ENCODE measurements at places on chromosomes 2 and 18.

DNA sequence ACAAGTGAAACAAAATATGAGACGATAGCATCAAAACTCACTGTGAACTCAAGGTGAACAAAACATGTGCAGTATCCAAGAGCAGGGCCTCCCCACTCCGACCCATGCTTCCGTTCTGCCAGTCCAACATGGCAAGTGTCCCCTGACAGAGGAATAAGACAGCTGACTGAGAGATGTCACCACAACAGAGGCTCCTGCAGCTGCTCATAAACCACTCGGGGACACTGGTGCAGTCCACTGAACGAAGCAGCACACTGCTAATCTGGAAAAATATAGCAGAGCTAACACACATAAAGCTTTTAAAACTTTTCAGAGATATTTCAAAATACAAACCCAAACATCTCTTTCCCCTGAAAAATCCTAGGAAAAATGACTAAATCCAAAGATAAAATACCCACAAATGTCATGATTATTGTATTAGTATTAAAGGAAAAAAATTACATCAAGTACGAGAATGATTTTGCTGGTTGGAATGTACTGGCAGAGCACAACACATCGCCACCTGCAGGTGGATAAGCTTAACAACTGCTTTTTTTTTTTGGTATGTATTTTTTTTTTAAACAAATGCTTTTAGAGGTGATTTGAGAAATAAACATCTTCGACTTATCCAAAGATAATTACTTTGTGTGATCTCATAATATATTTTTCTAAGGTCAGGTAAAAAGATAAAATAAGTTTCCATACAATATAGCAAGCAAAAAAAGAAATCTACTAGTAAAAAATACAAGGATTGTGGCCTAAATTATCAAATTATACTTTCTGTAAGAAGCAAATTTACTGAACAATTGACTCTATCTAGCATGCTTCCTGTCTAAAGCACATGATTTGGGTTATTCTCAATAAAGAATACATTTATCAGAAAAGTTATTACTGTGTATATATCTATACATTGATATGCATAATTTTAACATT, 18.6 kb downstream of the THADA start:
- DNase-seq = no peak

DNA sequence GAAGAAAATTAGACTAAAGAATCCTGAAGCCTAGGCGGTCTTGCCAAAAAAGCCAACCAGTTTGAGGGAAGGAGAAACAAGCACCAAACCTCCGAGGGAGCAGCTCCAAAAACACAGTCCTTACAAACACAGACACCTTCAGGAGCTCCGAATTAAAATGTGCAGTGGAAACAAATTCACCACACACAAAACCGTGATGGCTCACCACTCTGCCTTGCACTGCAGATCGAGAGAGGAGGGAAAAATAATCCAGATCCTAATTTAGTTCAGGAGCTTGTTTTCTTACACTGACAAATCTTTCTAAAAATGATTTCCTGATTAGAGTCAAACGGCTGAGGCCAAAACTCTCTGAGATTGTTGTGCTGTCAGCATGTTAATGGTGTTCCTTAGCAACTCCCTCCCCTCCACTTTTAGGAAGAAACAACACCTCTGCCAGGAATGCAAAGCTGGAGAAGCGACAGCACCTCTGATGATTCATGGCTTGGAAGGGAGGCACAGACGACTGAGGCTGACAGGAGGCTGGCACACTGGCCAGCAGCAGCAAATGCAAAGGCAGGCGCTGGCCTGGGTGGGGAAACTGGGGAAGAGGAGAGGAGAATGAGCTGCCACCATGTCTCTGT, 249.4 kb upstream of the KLHL29 start:
- DNase-seq = no peak

DNA sequence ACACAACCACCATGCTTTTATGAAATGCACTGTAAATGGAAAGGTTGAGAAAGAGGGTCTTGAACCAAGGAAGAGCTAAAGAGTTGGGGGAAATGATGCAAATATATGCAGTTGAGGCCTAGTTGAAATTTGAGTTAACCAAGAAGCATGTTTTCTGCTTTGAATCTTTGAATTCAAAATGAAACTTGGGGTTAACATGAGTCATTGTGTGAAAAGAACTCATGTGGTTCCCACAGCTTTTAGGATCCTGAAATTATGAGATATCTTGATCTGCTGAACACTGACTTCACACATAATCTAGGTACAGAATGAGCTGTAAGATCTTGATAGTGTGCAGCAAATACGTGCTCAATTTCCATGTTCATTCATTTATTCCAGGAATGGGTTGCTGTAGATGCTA, 422.9 kb upstream of the TRIB2 start:
- DNase-seq = no peak

GRCh38 chr2:183163821-183164649, 39.8 kb downstream of the NUP35 start:
- no peak for DNase-seq

DNA sequence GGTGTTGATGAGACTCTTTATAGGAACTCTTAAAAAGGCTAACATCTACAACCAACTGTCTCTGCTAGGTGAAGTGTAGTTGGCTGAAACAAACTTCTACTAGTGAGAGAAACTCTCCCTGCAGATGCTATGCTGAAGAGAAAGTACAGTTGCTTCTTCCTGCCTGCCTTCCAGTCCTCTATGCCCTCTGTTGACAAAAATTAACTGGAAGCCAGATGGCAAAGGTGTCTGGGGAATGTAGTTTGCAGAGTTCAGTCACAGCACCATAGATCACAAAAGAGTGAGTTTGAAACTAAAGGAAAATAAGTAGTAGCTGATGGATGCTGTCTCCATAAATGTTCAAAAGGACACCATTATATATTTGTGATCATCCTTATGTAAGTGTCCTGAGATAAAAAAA, 958.8 kb upstream of the NRXN1 start:
- DNase-seq = no peak

GRCh38 chr2:36513661-36514060, 84.3 kb downstream of the FEZ2 start:
- DNase-seq = no peak

- DNase-seq = no peak
These were observed 19.0 kb upstream of the NPAS2 start for GRCh38 chr2:100800915-100801314.

DNA sequence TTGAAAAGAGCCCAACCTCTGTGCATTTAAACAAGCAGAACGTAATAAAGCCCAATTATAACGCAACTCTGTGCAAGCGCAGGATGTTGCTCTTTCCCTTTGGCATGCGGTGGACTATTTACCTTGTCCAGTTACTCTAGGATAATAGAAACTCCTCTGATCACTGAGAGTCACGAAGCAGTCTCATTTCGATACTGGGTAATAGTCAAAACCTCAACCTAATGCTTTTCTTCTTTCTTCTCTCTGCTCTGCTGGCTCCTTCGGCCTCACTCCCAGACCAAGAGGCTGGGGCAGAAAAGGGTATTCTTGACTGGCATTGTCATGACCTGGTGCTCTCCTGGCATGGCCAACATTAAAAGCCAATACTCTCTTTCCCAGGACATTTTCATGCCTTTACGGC, 89.7 kb upstream of the GCFC2 start:
- DNase-seq = no peak

GRCh38 chr2:161122772-161123530, 37.3 kb upstream of the TANK start:
- DNase-seq = no peak

DNA sequence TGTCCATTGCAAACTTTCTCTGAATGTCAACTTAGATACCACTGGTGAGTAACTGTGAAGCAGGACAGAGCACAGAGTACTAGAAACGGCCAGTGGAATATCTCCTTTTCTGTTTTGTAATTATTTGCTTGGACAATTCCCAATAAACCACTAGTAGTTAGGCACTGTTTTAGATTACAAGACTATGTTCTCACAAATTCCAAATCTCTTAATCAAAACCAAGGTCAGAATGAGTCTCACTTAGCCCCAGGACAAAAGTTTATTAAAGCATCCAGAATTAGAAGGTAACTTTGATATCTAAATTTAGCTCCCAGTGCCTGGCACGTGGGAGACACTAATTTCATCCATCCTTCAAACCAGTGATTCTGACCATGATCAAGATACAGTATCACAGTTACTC, 89.0 kb downstream of the ZNF521 start:
- DNase-seq = no peak

DNA sequence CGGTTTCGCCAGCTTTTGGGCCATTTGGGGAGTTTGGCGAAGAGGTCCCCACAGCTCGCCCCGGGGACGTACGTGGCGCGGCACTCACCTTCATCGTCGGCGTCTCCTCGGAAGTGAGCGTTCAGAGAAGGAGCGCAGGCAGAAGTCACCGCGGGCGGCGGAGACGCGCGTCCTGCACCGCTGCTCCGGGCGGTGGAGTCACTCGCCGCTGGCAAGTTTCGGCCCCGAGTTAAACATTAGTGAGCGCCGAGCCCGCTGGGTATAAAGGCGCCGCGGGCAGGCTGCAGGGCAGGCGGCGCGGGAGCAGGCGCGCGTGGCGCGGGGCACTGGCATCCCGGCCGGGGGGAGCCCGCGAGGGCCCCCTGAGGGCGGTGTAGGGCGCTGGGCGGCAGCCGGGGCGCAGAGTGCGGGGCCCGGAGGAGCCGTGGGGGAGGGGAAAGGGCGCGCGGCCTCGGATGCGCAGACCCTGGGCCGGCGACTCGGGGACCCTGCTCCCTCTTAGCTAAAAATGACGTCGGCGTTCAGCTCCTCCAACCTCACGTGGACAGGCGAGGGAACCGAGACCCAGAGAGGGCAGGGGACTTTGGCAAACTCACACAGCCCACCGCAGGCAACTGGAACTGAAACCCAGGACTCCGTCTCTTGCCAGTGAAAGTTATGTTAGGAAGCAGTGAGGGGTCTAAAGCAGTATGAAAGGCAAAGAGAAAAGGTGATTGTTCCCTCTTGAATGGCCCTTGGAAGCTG, at the start of gene DPP4:
Gene DPP4, minus strand, starts transcription at position 328 of the 744 bp plus-strand sequence. Its CDS starts 234 bp downstream, at position 94.
- no peak for DNase-seq

- no peak for DNase-seq
These were observed 44.7 kb downstream of the SOX11 start for GRCh38 chr2:5736886-5737285.

GRCh38 chr18:48989304-48990303, 38.8 kb upstream of the SMAD7 start:
- no peak for DNase-seq

DNA sequence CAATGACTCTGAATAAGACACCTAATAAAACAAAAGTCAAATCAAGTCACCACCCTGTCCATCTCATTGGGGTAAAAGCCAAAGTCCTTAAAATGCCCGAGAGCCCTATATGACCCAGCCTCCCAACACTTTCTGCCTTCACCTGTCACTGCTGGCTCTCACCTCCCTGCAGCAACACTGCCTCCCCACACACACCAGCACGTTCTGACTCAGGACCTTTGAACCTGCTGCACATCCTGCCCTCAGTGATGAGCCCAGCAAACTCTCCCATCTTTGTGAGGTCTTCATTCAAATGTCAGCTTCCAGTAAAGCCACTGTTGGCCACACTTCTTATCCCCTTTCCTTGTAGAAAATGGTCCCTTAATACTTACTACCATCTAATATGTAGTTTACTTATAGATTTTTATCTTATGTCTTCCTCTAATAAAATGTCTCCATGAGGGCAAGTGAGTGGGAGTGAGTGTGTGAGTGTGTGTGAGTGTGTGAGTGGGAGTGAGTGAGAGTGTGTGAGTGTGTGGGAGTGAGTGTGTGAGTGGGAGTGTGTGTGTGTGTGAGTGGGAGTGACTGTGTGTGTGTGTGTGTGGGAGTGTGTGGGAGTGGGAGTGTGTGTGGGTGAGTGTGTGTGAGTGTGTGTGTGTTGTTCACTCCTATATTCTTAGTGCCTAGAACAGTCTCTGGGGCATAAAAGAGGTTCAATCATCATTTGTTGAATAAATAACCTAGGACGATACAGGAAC, 504.7 kb downstream of the EIPR1 start:
- no peak for DNase-seq

DNA sequence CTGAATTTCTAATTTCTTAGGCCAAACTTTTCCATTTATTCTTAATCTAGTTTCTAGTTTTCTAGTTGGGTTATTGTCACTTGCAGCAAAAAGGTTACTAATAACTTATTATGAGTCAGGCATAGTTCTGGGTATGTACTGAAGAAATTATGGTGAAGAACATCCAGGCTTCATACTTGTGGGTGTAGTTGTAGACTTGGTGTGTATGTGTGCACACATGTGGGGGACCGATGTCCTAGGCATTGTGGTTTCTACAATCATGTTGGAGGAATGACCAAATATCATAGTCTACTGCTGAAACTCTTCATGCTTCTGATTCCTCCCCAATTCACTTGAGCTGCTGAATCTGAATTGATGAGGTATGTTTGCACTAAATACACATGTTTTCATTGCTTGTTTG, 141.2 kb downstream of the PMAIP1 start:
- no peak for DNase-seq

DNA sequence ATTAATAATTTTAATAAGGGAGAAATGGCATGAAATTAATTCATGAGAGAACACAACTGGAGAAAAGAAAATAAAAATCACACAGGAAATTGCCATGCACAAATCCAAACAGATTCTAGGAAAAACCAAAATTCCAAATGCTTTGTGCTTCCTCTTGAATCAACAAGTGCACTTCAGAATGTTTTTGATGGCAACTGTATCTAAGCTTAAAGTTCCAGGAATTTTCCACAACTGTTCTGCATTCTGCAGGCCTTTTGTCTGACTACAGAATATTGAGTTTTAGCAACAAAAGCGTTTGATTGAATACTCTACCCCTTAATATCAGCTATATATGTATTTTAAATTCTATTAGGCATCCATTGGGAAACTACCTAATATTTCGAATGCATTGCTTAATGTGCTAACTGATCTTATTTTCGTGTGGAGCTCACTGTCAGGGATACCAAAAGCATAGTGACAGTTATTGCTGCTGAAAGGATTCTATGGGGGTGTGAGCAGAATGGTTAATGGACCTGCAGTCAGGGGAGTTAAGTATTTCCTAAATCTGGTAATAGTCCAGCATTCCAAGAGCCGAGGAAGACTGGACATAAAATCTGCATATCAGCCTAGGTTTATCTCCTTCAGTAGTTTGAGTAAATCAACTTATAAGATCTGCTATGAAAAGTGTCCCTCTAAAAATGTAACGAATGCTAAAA, 482.7 kb upstream of the POU3F3 start:
- DNase-seq = no peak

DNA sequence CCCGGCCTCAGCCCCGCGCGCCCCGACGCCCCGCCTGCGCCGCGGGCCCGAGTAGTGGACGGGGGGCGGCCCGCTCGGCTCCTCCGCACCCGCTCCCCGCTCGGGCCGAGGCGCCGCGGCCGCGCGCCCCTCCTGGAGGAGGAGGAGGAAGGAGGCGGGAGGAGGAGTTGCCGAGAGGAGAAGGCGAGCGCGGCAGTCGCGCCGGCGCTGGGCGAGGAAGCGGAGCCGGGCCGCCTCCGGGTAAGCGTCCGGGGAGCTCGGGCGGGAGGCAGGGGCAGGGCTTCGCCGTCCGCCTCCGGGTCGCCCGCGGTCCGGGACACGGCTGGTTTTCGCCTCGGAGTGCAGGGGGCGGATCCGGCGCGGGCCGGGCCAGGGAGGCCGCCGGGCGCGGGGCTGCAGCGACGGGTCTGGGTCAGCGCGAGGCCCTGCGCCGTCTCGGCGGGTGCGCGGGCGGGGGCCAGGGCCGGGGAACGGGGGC, at the start of gene SOCS6:
Gene SOCS6, plus strand, starts transcription at position 195 of the 478 bp plus-strand sequence. CDS start 35,624 bp downstream, outside the sequence.
- no peak for DNase-seq

- DNase-seq = no peak
These were observed 243.0 kb upstream of the CYRIA start for GRCh38 chr2:16908656-16909055.

GRCh38 chr2:85865539-85866164, 23.1 kb downstream of the ST3GAL5 start:
- DNase-seq = no peak

- DNase-seq = no peak
These were observed 8.2 kb downstream of the OR6B3 start for GRCh38 chr2:240045098-240045497.

- DNase-seq = no peak
These were observed 44.3 kb downstream of the RDH14 start for GRCh38 chr2:18516112-18516511.

GRCh38 chr18:62346333-62347088, 21.4 kb downstream of the TNFRSF11A start:
- no peak for DNase-seq

Data from LNCaP clone FGC (cell line).